ENCODE measurements at places on chromosomes 5 and 9.

- peak; percentile 35 for DNase-seq
Observed at GRCh38 chr9:110058304-110058953, 149.5 kb downstream of the C9orf152 start.

GRCh38 chr9:98850851-98851729 lies 43.6 kb downstream of the GALNT12 start:
- DNase-seq, result no peak

GRCh38 chr9:34451135-34451534 lies 7.2 kb downstream of the FAM219A start:
- no peak for DNase-seq

DNA sequence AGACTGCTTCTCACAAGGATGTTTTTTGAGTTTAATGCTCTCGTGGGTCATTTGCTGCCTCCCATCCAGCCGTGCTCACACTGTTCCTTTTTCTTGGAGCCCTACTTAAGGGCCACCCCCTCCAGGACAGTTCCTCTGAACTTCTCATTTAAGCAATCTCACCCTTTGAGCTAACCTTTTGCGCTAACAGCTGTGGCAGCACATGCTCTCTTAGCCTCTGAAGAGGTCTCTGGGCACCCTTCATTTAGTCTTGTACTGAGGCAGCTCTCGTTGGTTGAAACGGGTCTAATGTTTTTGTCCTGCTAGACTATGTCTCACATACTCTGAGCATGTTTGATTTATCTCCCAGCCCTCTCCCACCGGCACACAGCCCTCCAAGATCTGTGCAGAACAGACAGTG lies 11.8 kb downstream of the ALDH1B1 start:
- DNase-seq, result no peak

- no peak for DNase-seq
Observed at GRCh38 chr5:57335092-57335660, 147.4 kb downstream of the ACTBL2 start.

- no peak for DNase-seq
Observed at GRCh38 chr5:140108093-140109017, 5.6 kb upstream of the PURA start.

DNA sequence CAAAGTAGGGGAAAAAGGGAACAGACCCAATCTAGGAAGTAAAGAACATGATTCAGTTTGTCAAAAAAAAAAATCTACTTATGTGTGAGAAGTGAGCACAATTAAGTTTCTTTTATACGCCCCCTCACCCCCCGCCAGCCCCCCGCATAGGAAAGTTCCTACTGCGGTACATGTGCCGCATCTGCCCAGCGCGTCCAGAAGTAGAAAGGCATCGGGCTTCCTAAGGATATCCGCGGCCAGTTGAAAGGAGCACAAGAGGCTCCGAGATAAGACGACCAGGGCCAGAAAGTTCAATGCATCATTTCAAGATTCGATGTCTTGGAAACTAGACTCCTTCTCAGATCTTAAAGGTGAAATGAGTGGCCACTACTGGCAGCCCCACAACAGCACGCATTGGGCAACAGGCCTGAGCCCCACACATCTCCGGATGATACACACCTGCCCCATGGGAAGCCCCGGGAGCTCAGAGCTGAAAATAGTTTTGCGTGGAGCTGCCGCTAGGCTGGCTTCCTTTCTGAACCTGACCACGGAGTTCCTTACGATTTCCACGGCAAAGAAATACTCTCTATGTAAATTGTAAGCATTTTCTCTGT lies 203.9 kb downstream of the RAB3C start:
- DNase-seq, result no peak

DNA sequence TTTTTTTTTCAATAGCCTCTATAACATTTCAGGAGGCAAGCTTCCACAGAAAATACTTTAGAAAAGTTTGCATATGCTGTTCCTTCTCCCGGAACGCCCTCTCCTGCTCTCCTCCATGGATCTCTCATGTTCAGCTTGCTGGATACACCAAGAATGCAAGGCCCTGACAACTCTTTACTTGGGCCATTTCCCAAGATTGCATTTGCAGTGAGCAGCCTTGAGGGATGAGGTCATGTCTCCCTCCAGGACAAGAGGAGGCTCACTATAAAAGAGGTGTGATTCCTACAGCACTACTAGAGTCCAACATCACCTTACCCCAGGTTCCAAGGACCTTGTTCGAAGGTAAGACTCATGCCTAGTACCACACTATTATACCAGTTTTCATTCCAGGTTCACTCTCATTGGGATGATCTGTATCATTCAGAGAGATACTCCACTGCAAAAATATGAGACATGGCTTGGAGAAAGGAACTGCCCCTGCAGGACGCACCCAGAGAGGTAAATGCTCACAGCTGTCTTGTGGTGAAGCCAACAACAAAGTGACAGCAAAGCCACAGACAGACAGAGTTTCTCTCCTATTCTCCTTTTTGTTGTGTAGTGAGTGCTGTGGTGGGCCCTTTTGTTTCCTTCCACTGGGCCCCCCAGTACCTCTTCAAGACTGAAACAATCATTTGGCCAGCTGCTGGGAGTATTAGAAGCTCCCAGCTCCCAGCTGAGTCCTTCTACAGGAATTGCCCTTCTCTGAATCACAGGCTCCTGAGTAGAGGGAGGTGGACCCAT lies 151.7 kb upstream of the ZNF366 start:
- no peak for DNase-seq

DNA sequence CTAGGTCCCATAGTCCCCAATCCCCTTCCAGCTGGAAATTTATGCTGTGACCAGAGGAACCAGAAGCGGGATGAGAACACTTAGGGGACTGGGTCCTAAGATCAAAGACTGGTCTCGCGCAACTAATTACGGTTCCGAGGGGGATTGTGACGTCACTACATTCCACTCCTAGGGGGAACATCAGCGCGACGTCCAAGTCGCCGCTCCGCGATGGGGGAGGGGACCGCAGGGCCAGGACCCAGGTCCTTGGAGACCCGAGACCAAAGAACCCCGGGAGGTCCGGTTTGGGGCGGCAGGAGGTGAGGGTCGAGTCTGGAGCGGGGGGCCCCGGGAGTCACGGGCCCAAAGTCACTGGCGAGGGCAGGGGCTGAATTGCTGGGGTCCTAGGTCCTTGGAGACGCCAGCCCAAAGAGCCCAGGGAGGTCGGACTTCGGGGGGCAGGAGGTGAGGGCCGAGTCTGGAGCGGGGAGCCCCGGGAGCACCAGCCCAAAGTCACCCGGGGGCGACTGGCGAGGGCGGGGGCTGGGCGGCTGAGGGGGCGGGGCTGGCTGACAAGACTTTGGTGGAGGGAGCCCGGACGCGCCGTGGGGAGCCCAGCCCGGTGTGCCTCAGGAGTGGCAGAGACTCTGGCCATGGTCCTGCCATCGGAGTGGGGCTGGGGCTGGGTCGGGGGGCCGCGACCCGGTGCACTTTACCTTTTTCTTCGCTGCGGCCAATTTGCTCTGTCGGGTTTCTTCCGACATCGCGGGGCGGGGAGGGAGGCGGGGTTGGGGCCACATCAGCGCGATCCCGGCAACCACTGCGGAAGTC lies at the start of gene GOLGA2:
TSS of gene GOLGA2 (minus strand) at position 810 of the 810 bp plus-strand sequence. CDS start at position 779, 31 bp downstream.
- no peak for DNase-seq

DNA sequence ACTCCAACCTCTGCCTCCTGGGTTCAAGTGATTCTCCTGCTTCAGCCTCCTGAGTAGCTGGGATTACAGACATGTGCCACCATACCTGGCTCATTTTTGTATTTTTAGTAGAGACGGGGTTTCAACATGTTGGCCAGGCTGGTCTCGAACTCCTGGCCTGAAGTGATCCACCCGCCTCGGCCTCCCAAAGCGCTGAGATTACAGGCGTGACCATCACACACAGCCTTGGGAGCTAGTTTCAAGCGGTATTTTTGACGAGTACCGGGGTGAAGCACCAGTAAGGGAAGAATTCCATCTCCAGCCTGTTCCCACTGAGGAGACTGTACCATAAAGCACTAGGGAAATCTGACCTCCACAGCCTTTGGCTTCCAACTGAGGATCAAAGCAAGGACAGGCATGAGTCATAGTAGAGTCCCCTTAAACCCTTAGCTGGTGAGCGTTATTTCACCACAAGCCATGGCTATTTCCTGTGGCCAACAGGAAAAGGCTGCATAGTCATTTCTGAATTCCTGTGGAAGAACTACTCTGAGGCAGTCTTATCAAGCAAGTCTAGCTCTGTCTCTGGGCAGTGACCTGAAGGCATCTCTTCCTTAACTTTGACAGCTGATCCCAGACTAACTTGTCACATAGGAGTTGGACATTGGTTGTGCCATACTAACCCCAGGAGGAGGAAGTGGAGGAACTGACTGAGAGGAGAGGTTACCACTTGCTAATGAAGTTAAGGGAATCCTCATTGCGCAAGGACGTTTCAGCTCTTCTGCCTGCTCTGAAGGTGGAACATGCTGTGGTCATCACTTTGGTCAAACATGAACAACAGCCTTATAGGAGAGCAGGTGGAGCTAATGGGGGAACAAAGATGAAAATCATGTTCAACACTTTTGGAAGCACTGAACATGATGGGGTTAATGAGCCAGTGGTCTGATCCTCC lies 85.8 kb upstream of the DMRT1 start:
- no peak for DNase-seq

GRCh38 chr5:52148679-52149078 lies 639.0 kb upstream of the ITGA1 start:
- no peak for DNase-seq

DNA sequence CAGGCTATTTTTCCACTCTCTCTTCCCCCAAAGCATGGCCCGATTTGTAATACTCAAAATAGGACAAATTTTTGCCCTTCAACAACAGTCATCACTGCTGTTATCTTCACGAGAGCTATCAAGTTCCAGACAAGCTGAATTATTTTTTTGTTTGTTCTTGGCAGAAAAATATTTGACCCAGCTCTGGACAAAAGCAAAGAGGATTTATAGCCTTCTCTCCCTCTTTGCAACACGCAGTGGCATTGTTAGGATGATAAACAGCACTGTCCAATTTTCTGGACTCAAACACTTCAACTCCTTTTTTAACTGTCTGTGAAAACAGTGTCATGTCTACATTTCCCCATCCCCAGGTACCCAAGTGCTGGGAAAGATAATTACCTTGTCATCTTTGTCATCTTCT lies 160.3 kb downstream of the SLF1 start:
- peak; percentile 54 for DNase-seq

DNA sequence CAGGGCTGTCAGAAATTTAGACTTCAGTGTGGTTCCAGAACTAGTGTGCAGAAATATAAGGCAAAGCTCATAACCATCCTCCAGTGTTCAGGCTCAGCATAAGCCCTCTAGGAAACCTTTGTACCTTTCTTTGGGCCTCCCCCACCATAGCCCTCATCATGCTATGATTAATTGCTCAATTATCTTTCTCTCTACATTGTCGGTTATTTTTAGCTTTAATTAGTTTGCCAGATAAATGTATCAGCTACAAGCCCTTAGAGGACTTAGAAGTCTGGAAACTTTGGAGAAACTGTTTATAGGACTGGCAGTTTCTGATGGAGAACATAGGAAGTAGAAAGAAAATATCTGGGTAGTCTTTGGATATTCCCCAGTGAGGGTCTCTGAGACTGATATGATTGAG lies 43.5 kb upstream of the TNC start:
- DNase-seq, result no peak

DNA sequence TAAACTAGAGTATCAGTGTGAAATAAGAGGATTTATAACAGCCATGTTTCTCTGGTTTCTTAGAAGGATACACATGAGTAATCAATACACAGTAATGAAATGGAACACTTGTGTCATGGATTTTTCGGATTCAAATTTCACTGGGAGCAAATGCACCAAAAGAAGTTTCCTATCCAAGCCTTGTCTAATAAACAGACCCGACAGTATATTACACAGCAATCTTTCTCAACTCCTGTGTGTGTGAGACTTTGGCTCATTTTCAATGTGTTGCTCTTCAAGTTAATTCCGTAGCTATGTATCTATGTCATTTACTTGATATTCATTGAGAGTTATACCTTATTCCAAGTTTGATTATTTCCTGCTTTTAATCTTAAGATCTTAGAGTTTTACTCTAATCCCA lies 930.2 kb downstream of the MAT2B start:
- DNase-seq, result no peak

DNA sequence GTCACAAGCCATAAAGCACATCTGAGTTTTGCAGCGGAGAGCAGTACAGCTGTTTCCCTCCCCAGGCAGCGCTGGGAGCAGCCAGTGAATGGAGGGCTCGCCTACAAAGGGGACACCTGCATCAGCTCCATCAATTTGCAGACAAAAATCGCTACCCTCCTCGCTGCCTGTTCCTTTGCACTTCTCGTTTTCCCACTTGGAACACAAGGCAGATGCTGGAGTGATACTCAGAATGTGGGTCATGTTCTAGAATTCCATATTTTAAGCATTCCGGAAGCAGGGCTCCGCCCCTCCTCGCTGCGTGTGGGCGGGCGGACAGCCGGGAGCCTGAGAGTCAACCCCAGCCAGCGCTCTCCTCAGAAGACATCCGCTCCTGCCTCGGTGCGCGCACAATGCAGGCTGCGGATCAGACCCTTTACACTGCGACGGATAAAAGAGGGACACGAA lies 92.1 kb downstream of the LMNB1 start:
- DNase-seq, result no peak

DNA sequence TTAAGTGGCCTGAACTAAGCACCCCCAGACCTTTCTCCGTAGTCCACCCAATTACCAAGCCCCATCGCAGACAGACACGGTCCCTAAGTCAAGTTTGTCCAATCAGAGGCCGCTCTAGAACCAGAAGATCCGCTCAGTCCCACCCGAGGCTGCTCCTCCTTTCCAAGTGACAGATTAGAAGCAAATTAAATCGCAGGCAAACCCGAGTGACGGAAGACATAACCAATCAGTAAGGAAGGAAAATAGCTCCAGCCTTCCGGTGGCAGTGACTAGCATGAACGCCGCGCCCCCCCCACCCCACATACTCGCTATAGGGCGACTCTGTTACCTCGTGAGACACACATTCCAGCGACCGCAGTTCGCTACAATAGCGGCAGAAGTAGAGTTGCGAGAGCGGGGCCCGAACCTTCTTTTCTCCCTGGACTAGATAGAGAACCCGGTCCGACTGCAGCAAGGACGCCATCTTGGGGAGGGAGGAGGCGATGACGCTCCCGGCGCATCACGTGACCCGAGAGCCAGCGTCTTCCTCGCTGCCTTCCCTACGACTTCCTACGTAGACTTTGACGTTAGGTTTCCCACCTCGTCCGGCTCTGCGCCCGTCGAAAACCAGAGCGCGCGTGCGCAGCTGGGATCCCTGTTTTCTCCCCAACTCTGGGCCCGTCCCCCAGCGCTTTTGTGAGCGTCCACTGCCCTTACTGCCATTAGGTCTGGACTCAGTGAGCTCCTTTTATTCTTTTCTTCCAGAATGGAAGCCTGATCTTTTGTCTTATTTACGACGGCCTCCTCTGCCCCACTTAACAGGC lies at the start of gene DCTN4:
TSS of gene DCTN4 (minus strand) at position 487 of the 803 bp plus-strand sequence. CDS start at position 463, 24 bp downstream.
- DNase-seq, result peak; percentile 85
